ENCODE measurements at places on chromosomes 16 and 17. TPM values are rescaled to one million over a fixed set of nuclear protein-coding genes. Genes with fewer than 3 reads are reported as not detected.

- H3K4me3 ChIP-seq = no peak overlapping the region
- no peak overlapping the region for H3K27ac ChIP-seq
- H3K4me1 ChIP-seq = no peaks in the 10 kb centered on the region
Observed at GRCh38 chr16:78664811-78665772, 565.6 kb downstream of the WWOX start.

The MYO15A gene
- 1.5 TPM for total RNA-seq

The SCN4A gene
- 0.50 TPM for total RNA-seq

GRCh38 chr17:71987634-71988033, 133.2 kb upstream of the SOX9 start:
- H3K4me1 ChIP-seq = peaks cover 6% of the 10 kb centered on the region
- H3K27me3 ChIP-seq = peaks cover 2% of the 10 kb centered on the region
- no peak overlapping the region for H3K4me3 ChIP-seq
- no peak for DNase-seq
- no peaks in the 10 kb centered on the region for H3K36me3 ChIP-seq
- H3K27ac ChIP-seq = no peak overlapping the region

- H3K36me3 ChIP-seq = no peaks in the 10 kb centered on the region
- no peak overlapping the region for H3K4me3 ChIP-seq
- H3K27me3 ChIP-seq = no peaks in the 10 kb centered on the region
- peaks cover 5% of the 10 kb centered on the region for H3K4me1 ChIP-seq
- no peak for DNase-seq
- no peak overlapping the region for H3K27ac ChIP-seq
Observed at GRCh38 chr17:16926061-16926511, 45.8 kb downstream of the TNFRSF13B start.

DNA sequence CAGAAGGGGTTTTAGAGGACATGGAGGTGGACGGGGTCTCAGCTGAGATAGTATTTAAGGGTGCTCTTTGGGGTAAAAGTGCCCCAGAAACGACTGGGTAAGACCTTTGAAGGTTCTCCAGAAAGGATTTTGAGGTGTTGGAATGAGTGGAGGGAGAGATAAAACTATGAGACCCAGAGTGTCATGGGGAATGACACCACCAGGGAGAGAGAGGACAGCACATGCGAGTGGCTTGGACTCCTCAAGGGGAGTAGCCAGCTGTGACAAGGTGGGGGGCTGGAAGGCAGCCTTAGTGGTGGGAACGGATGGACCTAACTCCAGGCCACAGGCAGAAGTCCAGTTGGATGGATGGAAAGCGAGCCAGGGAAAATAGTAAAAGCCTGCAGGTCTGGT, 19.2 kb upstream of the PITPNM3 start:
- peaks cover 13% of the 10 kb centered on the region for H3K4me1 ChIP-seq
- H3K27me3 ChIP-seq = no peaks in the 10 kb centered on the region
- H3K4me3 ChIP-seq = no peak overlapping the region
- peak overlapping the region; percentile 61 for H3K27ac ChIP-seq
- H3K36me3 ChIP-seq = peaks cover 17% of the 10 kb centered on the region

DNA sequence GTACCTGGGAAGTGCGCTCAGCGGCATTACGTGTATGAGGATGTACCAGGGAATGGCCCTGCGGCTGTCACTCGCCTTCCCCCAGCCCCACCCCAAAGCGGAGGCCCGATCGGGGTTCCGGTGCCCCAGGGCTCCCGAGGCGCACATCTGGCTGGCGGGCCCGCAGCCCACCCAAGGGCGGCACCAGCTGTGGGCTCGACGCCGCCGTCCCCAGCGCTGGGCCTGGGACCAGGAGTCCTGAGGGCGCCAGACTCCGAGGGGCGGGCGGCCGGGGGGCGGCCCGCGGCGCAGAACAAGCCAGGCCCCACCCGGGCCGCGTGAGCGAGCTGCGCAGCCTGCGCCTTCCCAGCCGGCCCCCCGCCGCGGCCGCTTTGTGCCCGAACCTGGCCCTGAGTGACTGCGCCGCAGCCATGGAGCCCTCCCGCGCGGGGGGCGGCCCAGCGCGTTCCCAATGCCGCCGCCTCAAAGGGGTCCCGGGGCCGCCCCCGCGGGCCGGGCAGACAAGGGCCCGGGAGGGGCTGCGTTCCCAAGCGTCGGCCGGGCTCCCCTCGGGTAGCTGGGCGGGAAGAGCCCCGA, 17.4 kb downstream of the ZNF423 start:
- H3K27me3 ChIP-seq = peaks cover 21% of the 10 kb centered on the region
- H3K4me3 ChIP-seq = no peak overlapping the region
- H3K27ac ChIP-seq = no peak overlapping the region
- H3K36me3 ChIP-seq = no peaks in the 10 kb centered on the region
- no peaks in the 10 kb centered on the region for H3K4me1 ChIP-seq
- no peak for DNase-seq

- peak overlapping the region; percentile 79 for H3K27ac ChIP-seq
- H3K27me3 ChIP-seq = no peaks in the 10 kb centered on the region
Observed at GRCh38 chr17:64635647-64636305, 26.3 kb downstream of the SMURF2 start.

DNA sequence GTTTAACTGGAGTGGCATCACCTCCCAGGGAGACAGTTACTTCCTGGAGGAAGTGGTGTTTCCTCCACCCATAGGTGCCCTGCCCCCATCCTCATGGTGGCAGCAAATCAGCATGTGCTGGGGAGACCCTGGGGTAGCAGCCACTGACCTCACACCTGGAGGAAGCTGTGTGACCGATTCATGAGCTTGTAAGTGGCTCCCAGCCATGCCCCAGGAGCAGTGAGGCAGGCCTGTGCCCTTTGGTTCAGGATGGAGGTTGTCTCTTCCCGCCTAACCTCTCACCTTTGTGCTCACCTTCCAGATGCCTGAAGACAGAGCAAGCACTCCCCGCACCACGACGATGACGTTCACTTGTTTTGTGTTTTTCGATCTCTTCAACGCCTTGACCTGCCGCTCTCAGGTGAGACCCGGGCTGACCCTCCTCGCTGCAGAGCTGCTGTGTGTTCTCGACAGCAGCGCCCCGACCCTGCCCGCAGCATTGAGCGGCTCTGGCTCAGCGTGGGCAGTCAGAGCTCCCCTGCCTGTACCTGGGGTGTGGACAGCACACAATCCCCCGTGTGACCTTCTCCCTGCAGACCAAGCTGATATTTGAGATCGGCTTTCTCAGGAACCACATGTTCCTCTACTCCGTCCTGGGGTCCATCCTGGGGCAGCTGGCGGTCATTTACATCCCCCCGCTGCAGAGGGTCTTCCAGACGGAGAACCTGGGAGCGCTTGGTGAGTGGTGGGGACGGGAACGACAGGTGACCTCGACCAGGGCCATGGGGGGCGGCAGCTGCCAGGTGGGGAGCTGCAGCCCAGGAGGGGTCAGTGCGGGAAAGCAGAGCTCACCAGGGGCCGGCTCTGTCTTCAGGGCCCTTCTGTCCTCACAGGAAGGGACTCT, 42.8 kb downstream of the MEAK7 start:
- H3K4me1 ChIP-seq = no peaks in the 10 kb centered on the region
- peaks cover 9% of the 10 kb centered on the region for H3K36me3 ChIP-seq
- no peaks in the 10 kb centered on the region for H3K27me3 ChIP-seq
- no peak overlapping the region for H3K27ac ChIP-seq

- H3K27ac ChIP-seq = peak overlapping the region; percentile 91
- H3K36me3 ChIP-seq = no peaks in the 10 kb centered on the region
- peak overlapping the region; percentile 54 for H3K4me3 ChIP-seq
- no peaks in the 10 kb centered on the region for H3K27me3 ChIP-seq
Observed at GRCh38 chr17:40614431-40615067, 33.1 kb downstream of the SMARCE1 start.

The KRTAP1-5 gene
- not detected for total RNA-seq

- H3K4me1 ChIP-seq = peaks cover 34% of the 10 kb centered on the region
- no peak for DNase-seq
- H3K4me3 ChIP-seq = no peak overlapping the region
- H3K27ac ChIP-seq = peak overlapping the region; percentile 33
Observed at GRCh38 chr16:28208131-28208530, 3.6 kb downstream of the XPO6 start.

- no peak overlapping the region for H3K4me3 ChIP-seq
- no peak overlapping the region for H3K27ac ChIP-seq
- H3K27me3 ChIP-seq = no peaks in the 10 kb centered on the region
- DNase-seq = no peak
- no peaks in the 10 kb centered on the region for H3K36me3 ChIP-seq
Observed at GRCh38 chr17:63928172-63928666, 3.9 kb downstream of the CD79B start.

DNA sequence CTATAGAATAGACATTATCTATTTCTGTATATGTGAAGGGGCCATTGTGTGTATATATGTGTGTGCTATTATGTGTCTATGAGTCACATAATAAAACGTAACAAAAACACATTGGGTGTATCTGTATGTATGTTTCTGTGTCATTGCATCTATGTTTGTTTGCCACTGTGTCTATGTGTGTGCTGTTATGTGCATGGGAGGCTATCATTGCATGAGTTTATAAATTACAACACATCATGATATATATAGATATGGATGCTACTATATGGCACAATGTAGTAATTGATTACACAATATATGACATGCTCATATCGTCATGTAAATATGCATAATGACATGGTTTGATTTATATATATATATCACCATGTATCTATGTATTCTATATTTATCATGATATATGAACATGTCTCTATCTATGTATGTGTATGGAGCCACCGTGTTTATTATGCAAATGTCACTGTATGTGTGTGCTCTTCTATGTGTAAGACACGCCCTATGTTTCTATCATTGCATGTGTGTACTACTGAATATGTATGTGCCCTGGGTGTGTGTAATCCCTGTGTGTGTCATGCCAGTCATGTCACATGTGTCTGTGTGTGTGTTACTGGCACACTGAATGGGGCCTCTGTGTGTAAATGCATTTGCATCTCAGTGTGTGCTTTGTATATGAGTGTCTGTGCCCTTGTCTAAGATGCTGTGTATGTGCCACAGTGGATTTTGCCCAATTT, 1.4 kb upstream of the TSPOAP1 start:
- H3K27ac ChIP-seq = peak overlapping the region; percentile 100
- H3K27me3 ChIP-seq = peaks cover 2% of the 10 kb centered on the region
- H3K36me3 ChIP-seq = peaks cover 57% of the 10 kb centered on the region
- peak overlapping the region; percentile 100 for H3K4me3 ChIP-seq
- H3K4me1 ChIP-seq = peaks cover 41% of the 10 kb centered on the region

The CCDC78 gene
- total RNA-seq = 1.8 TPM

Data from activated CD4-positive, alpha-beta T cell treated with anti-CD3 and anti-CD28 coated beads for 36 hours (primary cell).